ENCODE measurements at places on chromosomes 2 and 18. TPM values are rescaled to one million over a fixed set of nuclear protein-coding genes. Genes with fewer than 3 reads are reported as not detected.

GRCh38 chr2:100110614-100111000, 31.8 kb downstream of the AFF3 start:
- H3K27me3 ChIP-seq = peaks cover 15% of the 10 kb centered on the region
- H3K4me1 ChIP-seq = peaks cover 3% of the 10 kb centered on the region
- no peak for DNase-seq
- no peak overlapping the region for H3K4me3 ChIP-seq
- H3K27ac ChIP-seq = no peak overlapping the region

DNA sequence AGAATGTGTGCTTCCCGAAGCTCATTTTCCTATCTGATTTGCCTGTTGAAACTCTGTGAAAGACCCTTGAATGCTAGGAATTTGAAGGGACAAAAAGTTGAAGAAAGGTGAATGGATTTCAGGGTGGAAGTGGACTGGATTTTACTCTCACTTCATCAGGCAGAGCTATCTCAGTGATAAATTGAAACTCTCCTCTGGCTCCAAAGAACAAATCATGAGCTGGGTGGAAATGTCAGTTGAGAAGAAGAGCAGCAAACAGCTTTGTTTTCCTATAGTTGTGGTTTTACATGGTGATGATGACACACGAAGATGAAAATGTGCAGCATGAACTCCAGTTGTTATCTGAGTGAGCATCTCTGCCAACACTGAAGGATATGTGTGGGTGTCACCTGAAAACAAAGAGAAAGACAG, 34.4 kb downstream of the CD28 start:
- no peaks in the 10 kb centered on the region for H3K36me3 ChIP-seq
- H3K4me3 ChIP-seq = no peak overlapping the region
- H3K27ac ChIP-seq = peak overlapping the region; percentile 30

- no peak overlapping the region for H3K4me3 ChIP-seq
- H3K27me3 ChIP-seq = no peaks in the 10 kb centered on the region
- H3K36me3 ChIP-seq = no peaks in the 10 kb centered on the region
- H3K4me1 ChIP-seq = peaks cover 6% of the 10 kb centered on the region
- no peak overlapping the region for H3K27ac ChIP-seq
Measured at GRCh38 chr18:58180738-58181353, 136.8 kb downstream of the NEDD4L start.

DNA sequence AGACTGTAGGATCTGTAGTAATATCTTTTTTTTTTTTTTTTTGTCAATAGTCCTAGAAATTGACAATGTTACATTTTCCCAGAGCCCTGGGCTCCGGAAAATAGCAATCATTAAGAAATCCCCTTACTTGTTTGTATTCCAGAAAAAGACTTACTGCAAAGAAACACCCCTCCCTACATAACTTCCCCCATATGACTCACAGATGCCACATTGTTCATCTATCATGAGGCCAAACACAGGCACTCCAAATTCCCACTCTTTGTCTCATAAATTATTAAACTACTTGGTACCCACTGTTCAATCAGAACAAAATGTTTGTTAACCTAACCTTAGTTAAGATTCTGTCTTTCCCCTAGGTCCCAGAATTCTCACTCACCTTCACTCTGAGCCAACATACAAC, 53.5 kb downstream of the TEX51 start:
- H3K27ac ChIP-seq = no peak overlapping the region
- no peak overlapping the region for H3K4me3 ChIP-seq
- no peaks in the 10 kb centered on the region for H3K27me3 ChIP-seq
- no peak for DNase-seq
- no peaks in the 10 kb centered on the region for H3K4me1 ChIP-seq
- no peaks in the 10 kb centered on the region for H3K36me3 ChIP-seq

DNA sequence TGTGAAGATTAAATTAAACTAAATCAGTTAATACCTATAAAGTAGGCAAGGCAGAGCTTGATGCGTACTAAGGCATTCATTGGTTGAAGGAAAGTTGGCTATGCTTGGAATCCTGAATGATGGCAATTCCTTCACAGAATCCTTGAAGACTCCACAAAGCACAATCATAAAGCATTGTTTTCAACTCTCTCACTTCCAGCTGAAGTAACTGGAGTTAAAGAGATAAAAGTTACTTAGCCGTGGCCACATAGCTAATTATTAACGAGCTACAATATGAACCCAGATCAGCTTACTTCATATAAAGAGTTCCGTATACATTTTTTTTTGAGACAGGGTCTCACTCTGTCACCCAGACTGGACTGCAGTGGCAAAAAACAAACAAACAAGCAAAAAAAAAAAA, 483.9 kb upstream of the DDX18 start:
- no peaks in the 10 kb centered on the region for H3K36me3 ChIP-seq
- H3K4me1 ChIP-seq = no peaks in the 10 kb centered on the region
- H3K27me3 ChIP-seq = no peaks in the 10 kb centered on the region
- no peak overlapping the region for H3K4me3 ChIP-seq

Gene PTH2R
- total RNA-seq = not detected

GRCh38 chr2:128421861-128422311, 103.2 kb upstream of the HS6ST1 start:
- H3K27me3 ChIP-seq = no peaks in the 10 kb centered on the region
- H3K4me3 ChIP-seq = no peak overlapping the region
- H3K27ac ChIP-seq = no peak overlapping the region
- no peaks in the 10 kb centered on the region for H3K36me3 ChIP-seq

Gene MIB1
- 31.3 TPM for total RNA-seq

GRCh38 chr2:95122197-95122551, 566 bp upstream of the MRPS5 start:
- peaks cover 34% of the 10 kb centered on the region for H3K4me1 ChIP-seq
- H3K27ac ChIP-seq = peak overlapping the region; percentile 99

Gene ZNF236
- 14.9 TPM for total RNA-seq

DNA sequence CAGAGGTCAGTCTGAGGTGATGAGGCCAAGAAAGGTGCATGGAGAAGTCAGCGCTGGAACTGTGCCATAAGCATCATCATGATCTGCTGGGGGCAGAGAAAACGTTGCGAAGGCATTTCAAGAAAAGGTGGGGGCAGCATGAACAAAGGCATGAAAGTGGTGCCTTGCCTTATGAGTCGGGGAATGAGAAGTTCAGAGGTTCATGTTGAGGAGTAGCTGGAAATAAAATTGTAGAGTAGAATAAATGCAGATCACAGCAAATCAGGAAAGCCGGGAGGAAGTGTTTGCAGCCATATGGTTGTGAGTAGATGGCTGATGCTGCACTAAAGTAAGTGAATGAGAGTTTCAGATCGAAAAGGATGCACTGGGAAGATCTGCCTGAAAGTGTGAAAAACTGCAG, 72.1 kb upstream of the ARL5A start:
- H3K27ac ChIP-seq = no peak overlapping the region
- no peak for DNase-seq
- H3K36me3 ChIP-seq = no peaks in the 10 kb centered on the region
- H3K27me3 ChIP-seq = no peaks in the 10 kb centered on the region

GRCh38 chr2:126906781-126907180, 8.1 kb downstream of the TEX51 start:
- H3K4me3 ChIP-seq = no peak overlapping the region
- no peak for DNase-seq
- no peak overlapping the region for H3K27ac ChIP-seq
- H3K27me3 ChIP-seq = no peaks in the 10 kb centered on the region
- H3K4me1 ChIP-seq = no peaks in the 10 kb centered on the region
- no peaks in the 10 kb centered on the region for H3K36me3 ChIP-seq

Gene TTC32
- total RNA-seq = 12.4 TPM

- H3K27ac ChIP-seq = no peak overlapping the region
- DNase-seq = no peak
- H3K27me3 ChIP-seq = peaks cover 4% of the 10 kb centered on the region
- no peaks in the 10 kb centered on the region for H3K4me1 ChIP-seq
- H3K4me3 ChIP-seq = no peak overlapping the region
Measured at GRCh38 chr18:77851802-77852201, 602.2 kb downstream of the GALR1 start.

GRCh38 chr2:98517636-98518035, 73.0 kb downstream of the INPP4A start:
- peaks cover 17% of the 10 kb centered on the region for H3K36me3 ChIP-seq
- no peak for DNase-seq
- no peak overlapping the region for H3K4me3 ChIP-seq
- H3K27ac ChIP-seq = no peak overlapping the region

Gene RAB27B
- 22.2 TPM for total RNA-seq

Gene CYP20A1
- total RNA-seq = 35.0 TPM

DNA sequence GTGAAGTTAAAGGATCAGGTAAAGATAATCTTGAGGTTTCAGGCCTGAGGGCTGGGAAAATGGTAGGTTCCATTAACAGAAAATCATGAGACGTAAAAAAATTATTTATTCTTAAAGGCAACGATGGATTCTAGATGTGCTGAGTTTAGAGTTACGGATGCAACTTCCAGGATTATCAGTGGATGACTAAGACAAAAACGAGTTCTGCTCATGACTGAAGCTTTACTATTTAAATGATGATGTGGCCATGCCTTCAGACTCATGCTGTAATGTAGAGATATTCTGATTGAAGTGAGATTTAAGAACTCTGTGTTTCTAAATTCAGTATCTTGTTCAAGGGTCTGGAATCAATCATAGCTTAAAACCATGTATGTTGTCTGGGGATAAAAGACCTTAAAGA, 5.0 kb downstream of the TMEM237 start:
- no peak for DNase-seq
- H3K36me3 ChIP-seq = peaks cover 25% of the 10 kb centered on the region
- H3K27ac ChIP-seq = no peak overlapping the region
- H3K4me1 ChIP-seq = no peaks in the 10 kb centered on the region
- H3K27me3 ChIP-seq = no peaks in the 10 kb centered on the region
- H3K4me3 ChIP-seq = no peak overlapping the region

Data from upper lobe of right lung (tissue), 1 donor.